ENCODE measurements at places on chromosomes 12 and 14.

GRCh38 chr12:1006255-1006654, 15.2 kb downstream of the ERC1 start:
- DNase-seq = no peak

- DNase-seq = no peak
These were observed 9.7 kb downstream of the CKAP4 start for GRCh38 chr12:106238146-106238545.

- no peak for DNase-seq
These were observed 39.4 kb downstream of the HNRNPC start for GRCh38 chr14:21229821-21230220.

DNA sequence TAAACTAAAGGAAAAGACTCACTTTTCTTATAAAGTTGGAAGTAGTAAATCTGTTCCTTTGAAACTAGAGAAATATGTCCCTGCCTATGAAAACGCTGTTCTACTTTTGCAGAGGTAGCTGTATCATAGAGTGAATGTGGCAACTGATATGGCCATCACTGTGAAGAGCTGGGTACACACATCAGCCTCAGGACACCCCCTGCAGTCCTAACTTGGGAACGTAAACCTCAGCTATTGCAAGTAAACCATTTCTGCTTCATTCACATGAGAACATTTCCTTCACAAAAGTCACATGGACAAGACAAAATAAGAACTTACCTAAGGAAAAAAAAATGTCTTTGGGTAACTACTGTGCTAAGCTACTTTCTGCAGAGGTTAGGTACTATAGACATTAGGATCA, 233.3 kb upstream of the PPFIA2 start:
- peak; percentile 17 for DNase-seq

DNA sequence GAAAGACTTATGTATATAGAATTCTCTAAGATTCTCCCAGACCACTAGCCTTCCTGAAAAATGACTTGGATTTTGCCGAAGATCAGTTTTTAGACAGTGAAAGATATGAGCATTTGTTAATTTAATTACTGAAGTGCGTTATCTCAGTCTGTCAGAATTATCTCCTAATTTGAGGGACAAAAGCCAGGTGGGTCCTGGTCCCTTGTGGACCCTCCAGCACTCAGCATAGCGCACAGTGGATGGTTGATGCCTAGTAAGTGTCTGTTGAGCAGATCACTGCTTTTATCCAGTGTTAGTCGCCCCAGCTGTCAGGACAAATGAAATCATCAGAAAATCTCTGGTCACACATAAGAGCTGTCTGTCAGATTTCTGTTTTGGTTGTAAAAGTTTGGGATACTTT, 80.4 kb downstream of the EML1 start:
- no peak for DNase-seq

- no peak for DNase-seq
These were observed 1123.6 kb upstream of the SEL1L start for GRCh38 chr14:82657186-82657675.

- DNase-seq = no peak
These were observed 97.2 kb upstream of the SFSWAP start for GRCh38 chr12:131613678-131614077.

GRCh38 chr14:73780391-73780790, 66.2 kb upstream of the PNMA1 start:
- DNase-seq = no peak

GRCh38 chr12:92063641-92064040, 82.0 kb downstream of the BTG1 start:
- peak; percentile 31 for DNase-seq

GRCh38 chr12:115752913-115753726, 524.4 kb downstream of the MED13L start:
- DNase-seq = peak; percentile 70

GRCh38 chr12:112671564-112671963, 120.0 kb upstream of the RPH3A start:
- no peak for DNase-seq

GRCh38 chr14:51821822-51822221, 38.6 kb upstream of the GNG2 start:
- no peak for DNase-seq

GRCh38 chr12:132343294-132344004, 14.1 kb upstream of the GALNT9 start:
- DNase-seq = no peak

DNA sequence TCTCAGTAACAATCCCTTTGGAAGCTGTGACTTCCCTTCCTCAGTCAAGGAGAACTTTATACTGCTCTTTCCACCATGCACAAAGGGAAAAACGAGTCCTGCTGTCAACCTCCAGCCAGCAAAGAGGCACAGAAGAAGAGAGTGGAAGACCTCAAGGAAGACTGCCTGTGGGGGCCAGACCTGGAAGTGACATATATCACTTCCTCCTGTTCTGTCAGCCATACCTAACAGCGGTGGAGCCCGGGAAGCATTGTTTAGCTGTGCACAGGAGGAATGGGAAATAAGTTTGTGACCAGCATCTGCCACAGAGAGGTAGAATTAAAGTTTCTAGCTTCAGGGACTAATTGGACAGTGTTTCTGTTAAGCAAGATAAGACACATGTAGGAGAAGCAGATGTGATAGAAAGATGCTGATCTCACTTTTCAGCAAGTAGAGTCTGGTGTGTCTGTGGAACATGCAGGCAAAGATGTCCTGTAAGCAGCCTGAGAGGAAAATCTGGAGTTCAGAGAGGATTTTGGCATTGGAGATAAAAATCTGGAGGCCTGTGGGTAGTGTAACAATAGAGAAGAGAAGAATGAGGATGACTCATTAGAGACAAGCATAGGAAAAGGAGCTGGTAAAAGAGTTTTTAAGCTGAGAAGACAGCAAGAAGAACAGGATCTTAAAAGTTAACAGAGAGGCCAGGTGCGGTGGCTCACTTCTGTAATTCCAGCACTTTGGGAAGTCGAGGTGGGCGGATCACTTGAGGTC, 141.6 kb upstream of the CPSF6 start:
- DNase-seq = no peak

DNA sequence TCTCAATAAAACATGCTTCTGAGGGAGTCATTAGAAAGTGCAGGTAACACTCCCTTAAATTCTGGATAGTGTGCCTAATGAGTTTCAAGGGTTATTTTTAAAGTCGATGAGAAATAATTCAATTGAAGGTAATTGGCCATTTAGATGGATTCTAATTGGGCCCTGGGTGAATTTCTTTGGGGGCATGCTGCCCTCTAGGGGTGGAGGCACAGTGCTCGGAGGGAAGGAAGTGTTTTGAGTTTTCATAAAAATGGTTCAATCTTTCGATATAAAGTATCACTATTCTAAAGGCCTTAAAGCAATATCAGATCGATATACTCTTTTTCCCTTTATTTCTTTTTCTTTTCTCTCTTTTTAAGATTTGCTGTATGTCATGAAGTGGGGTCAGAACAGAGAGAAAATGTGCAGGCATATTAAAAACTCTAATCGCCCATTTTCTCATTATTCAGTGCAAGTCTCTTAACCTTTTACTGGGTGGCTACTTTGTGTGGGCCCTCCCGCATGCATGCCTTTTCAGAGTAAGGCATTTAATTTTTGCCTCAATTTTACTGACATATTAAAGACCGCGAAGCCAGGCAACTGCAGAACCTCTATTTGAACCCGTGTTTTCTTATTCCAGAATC, 25.5 kb downstream of the NKX2-8 start:
- peak; percentile 27 for DNase-seq

- DNase-seq = no peak
These were observed 4.5 kb upstream of the MIA2 start for GRCh38 chr14:39229222-39229543.

DNA sequence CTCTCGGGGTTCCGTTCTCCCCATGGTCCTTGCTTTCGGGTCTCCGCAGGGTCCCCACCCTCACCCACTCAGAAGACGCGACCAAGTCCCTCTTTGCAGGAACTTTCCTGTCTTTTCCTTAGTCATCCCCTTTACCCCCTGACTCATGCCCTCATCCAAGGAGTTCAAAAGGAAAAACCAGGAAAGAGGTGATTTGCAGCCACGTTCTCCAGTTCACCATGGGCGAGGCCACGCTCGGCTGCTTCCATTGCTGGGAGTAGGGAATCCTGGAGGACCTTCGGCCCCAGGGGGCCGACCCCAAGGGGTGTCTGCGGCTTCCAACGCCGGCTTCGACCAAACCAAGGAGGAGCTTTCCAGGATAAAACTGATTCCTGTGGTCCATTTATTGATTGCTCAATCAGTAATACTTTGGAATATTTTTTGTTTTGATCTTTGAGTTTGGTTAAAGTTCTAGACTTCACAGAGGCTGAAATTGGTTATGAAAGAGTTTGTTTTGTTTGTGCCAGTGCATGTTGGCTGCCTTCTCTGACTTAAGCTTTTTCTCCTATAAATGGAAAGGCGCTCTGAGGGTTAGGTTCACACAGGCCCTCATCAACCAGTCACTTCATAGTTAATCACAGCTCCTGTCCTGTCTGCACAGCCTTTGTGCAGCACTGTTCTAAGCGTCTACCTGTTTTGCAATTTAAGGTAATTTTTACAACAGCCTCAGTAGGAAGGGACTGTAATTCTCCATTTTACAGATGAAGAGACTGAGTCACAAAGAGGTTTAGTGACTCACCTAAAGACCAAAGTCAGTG, 827 bp downstream of the ALDH2 start:
- DNase-seq = no peak

DNA sequence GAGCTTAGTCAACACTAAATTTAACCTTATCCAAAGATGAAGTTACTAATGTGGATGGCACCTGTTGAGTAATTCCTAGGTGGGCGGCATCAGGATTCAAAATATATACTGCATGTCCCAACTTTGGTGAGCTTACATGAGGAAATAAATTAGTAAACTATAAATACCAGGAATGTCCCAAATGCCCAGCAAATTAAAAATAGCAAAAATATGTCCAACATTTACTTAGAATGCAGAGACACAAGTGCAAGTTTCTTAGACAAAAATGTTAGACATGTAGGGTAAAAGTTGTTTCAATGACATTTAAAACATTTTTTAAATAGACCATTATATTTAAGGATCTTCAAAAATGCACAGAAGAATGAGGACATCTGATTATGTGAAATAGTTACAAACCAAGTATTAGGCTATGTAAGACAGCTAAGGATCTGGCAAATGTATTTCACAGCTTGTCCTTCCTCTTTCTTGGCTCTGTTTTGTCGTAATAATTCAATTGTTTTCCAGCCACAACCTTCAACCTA, 115.9 kb downstream of the NAV3 start:
- no peak for DNase-seq

GRCh38 chr14:31543969-31544799, 17.0 kb upstream of the NUBPL start:
- DNase-seq = no peak

- no peak for DNase-seq
These were observed 352.5 kb downstream of the C12orf50 start for GRCh38 chr12:87676731-87677130.

GRCh38 chr12:113065126-113066007, 8.8 kb downstream of the DTX1 start:
- DNase-seq = peak; percentile 54

- DNase-seq = no peak
These were observed 7.2 kb downstream of the LGALS3 start for GRCh38 chr14:55136241-55136640.

GRCh38 chr14:88630565-88630964, 67.7 kb downstream of the ZC3H14 start:
- DNase-seq = peak; percentile 50

GRCh38 chr14:62468946-62469345, 576.3 kb downstream of the KCNH5 start:
- no peak for DNase-seq

DNA sequence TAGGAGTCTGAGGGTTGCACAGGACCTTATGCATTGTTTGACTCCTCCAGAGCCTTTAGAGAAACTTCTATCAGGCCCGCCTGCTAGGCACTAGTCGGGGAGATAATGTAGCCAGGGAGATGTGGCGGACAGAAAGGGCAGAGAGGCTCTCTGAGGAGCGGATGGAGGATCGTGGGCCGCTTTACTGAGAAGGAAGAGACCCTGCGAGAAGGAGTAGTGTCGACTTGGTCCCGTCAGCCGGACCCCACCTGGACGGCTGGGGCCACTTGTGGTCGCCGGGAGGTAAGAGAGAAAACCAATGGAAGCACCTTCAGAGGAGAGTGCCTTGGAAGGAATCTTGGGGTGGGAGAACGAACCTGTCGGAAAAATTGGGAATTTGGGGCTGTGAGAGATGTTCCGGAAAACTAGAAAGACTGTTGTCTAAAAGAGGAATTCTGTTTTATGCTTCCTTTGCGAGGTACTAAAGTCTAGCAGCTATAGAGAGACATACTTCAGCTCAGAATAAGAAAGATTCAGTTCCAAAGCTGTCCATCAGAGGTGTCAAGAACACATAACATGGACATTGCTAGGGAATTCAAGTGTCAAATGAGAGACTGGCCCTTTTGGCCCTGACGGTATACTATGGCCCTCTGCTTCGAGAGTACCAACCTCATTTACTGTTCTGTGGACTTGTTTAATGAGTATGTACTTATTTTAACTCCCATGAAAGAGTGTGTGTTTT, 660 bp upstream of the MCRS1 start:
- no peak for DNase-seq

DNA sequence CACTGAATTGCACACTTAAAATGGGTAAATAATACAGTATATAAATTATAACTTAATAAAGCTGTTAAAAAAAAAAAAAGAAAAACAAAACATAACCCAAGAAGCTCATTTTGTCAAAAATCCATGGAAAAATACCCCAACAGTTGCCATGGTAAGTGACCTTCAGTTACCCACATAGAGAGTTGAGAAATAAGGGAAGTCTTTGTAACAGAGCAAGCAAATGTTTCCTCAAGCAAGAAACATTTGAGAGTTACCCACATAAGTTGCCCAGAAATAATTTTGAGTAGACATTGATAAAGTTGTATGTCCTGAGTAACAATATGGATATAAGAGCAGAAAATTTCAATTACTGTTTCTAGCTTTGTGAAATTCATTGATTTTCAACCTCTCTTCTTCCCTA, 227.4 kb downstream of the CCDC59 start:
- DNase-seq = no peak

GRCh38 chr12:32107359-32108267, 966 bp downstream of the BICD1 start:
- DNase-seq = peak; percentile 25

- peak; percentile 12 for DNase-seq
These were observed 184.3 kb upstream of the RTL1 start for GRCh38 chr14:101087614-101088394.

DNA sequence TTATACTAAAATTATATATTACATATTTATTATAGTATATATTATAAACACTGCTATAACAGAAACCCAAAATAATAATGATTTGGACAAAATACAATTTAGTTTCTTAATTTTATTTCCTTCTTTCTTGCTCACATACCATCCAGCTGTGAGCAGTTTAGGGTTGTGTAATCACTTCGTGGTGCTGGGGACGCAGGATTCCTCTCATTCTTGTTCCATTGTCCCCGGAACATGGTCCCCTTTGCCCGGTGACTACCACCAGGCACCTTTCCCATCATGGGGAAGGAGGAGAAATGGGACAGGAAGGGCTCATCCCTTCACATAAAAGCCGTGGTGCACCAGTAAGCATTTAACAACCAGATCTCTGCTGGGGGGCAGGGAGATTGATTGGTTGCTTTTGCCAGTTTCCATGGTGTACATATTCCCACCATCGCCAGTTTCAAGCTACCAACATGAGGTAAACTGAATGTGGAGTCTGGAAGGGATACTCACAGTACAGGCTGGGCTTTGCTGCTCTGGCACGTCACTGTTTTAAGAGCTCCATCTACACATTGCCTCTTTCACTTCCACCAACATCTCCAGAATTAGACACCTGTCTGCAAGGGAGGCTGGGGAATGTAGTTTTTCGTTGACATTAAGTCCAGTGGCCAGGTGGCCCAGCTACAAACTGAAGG, 191.5 kb downstream of the TMEM132C start:
- DNase-seq = no peak

- no peak for DNase-seq
These were observed 520 bp downstream of the CSRP2 start for GRCh38 chr12:76878099-76878898.

Data from testis (tissue), 5 donors.